ENCODE measurements at places on chromosomes 2 and 18.

DNA sequence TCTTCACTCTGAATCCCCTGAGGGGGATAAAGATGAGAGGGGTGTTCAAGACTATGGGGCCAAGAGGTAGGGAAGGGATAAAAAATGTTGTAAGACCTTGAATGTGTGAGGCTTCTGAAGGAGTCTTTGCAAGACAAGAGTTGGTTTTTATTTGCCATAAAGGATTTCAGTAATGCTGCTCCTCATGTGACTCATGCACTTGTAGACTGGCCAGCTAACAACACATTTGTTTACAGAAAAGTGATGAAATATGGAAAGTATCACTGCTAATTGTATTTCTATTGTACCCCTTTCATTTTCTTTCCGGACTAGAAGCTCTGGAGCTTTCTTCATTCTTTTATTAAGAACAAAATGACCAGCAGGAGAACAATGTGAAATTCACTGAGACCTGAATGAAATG, 782.1 kb downstream of the EPHA4 start:
- DNase-seq: no peak

GRCh38 chr2:101501443-101501842, 26.5 kb upstream of the RFX8 start:
- DNase-seq: no peak

GRCh38 chr2:160315337-160315736, 115.3 kb upstream of the ITGB6 start:
- no peak for DNase-seq

GRCh38 chr2:26618611-26619010, 22.6 kb downstream of the CIB4 start:
- DNase-seq: no peak

DNA sequence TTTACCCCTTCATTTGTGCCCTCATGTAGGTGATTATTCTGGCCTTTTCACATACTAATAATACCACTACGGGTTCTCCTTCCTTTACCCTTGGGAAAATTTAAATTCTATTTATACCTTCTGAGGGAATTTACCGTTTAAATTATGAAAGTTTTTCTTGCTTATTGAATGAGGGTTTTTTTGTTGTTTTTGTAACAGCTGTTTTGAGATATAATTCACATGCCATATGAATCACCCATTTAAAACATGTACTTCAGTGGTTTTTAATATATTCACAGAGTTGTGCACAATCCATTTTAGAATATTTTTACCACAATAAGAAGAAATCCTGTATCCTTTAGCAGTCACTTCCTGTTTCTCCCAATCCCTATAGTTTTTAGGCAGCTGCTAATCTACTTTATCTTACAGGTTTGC, 54.7 kb downstream of the EML4 start:
- no peak for DNase-seq

DNA sequence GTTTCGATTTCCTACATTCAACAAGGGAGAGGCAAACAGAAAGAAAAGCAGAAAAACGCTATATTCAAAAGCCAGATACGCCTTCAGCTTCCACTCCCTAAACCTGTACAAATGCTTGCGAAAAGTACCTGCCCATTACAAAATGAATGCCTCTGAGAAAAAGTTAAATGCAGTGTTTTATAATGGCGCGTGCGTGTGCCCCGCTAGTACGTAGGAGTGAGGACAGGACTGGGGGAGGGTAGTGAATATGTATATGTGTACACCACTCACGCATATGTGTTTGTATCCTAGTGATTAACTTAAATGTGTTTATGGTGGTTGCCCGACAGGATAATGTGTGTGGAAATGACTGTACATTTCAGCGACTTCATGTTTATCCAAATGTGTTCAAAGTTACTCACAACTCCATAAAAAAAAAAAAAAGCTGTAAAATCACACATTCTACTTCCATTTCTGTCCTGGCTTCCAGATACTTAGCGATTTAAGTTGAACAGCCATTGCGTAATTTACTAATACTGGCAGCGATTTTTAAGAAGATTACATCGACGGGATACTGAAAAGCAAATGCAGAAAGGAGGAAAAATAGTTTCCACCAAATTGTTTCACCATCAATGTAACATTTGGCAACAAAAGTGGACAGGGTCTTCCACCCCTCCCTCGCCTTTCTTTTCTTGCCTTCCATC, 1.3 kb downstream of the NEUROD1 start:
- DNase-seq: no peak

DNA sequence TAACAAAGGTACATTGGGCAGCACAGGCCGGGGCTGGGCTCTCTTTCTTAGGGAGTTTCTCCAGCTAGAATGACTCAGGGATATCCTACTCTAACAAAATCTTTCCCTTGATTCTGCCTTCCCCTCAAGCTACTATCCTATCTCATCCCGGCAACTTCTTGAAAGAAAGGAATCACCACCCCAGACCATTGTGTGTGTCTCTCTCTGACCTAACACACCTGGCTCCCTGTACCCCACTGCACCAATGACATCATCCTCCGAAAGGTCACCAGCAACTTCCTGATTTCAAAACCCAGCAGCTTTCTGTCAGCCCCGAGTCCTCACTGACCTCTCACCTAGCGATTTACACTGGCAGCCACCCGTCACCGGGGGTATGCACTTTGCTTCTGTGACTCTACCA, 72.1 kb upstream of the MAP4K4 start:
- DNase-seq: no peak

DNA sequence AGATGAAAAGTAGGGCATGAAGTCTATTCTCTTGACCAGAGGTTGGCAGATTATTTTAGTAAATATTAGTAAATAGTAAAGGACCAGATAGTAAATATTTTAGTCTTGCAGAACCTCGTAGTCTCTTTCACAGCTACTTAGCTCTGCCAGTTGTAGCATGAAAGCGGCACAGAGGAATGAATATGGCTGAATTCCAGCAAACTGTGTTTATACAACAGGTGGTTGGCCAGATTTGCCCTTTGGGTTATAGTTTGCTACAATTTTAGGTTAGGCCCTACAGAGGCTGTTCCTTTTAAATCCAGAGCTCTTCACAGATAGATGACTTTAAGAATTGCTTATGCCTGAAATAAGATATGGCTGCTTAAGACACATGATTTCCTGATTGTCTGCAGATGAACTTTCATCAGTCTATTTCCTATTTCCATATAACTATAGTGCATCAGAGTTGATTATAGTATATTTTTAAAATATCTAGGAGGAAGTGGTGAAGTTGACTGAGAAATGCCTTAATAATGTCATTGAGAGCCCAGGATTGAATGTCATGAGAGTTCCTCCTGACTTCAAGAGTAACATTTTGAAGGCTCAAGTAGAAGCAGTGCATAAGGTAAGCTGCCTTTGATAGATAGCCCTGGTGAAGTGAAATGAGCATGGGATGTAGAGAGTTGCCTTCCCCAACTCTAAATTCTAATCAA, 80.5 kb downstream of the TMEM185B start:
- DNase-seq: no peak

- DNase-seq: no peak
These were observed 12.2 kb downstream of the SCN1A start for GRCh38 chr2:166115589-166115988.

- DNase-seq: no peak
These were observed 95.3 kb upstream of the RNF152 start for GRCh38 chr18:61988100-61988499.

GRCh38 chr2:157789933-157790511, 86.1 kb downstream of the ACVR1 start:
- DNase-seq: no peak

GRCh38 chr2:214180686-214181085, 230.2 kb upstream of the VWC2L start:
- DNase-seq: no peak

GRCh38 chr2:38146275-38146906, 70.4 kb upstream of the CYP1B1 start:
- DNase-seq: no peak

GRCh38 chr2:206981739-206982340, 42.5 kb downstream of the CPO start:
- peak; percentile 76 for DNase-seq

- DNase-seq: no peak
These were observed 43.6 kb downstream of the MAP3K20 start for GRCh38 chr2:173119069-173119807.

DNA sequence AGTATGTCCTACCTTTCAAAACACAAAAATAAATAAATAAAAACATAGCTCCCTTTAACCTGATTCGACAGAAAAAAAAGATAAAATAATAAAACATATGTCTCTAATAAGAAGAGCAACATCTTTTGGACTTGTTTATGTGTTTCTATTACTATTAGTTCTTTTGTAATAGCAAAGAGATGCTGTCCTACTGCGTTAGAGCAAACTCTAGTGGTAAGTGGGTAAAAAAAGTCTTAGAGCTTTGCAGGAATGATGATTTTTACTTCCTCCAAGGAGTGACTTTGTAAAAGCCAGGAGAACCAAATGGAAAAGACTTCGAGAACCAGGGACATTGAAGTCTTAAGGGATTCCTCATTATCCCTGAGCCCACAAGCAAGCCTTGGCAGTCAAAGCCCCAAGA, 450.1 kb downstream of the METTL4 start:
- DNase-seq: no peak

DNA sequence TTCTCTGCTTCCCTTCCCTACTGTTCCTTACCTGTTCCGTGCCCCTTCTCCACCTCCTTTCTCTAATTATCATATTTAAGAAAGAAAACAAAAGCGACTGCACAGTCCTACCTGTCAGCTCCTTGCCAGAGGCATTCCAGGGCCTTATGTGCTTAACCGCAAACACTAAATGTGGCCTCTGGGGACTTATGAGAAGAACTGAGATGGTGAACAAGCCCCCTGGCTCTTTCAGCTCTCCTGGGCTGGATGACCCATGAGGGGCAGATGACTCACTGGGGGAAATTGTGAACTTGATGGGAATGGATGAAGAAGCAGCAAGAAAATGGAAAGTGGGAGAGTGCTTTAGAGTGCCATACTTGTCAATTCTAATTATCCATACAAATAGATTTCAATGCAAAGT, 106.3 kb upstream of the LYPD1 start:
- no peak for DNase-seq

- peak; percentile 64 for DNase-seq
These were observed 460.8 kb downstream of the RNF144A start for GRCh38 chr2:7377916-7378569.

DNA sequence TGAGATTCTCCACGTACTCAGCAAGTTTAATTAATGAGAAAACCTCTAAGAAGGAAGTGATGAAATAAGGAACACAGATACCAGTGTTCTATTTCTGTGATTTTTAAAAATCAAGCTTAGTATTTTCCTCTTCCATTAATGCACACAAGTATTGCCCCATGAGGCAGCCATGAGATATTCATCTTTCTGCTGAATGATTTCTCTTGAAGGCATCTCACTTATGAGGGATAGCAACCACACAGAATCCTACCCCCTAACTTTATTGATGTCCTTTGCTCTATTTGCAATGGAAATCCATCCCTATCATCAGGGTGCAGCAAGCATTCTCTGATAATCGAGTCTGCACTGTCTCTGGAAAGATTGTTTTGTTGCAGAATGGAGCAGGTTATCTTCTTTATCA, 244.1 kb upstream of the NRP2 start:
- no peak for DNase-seq

DNA sequence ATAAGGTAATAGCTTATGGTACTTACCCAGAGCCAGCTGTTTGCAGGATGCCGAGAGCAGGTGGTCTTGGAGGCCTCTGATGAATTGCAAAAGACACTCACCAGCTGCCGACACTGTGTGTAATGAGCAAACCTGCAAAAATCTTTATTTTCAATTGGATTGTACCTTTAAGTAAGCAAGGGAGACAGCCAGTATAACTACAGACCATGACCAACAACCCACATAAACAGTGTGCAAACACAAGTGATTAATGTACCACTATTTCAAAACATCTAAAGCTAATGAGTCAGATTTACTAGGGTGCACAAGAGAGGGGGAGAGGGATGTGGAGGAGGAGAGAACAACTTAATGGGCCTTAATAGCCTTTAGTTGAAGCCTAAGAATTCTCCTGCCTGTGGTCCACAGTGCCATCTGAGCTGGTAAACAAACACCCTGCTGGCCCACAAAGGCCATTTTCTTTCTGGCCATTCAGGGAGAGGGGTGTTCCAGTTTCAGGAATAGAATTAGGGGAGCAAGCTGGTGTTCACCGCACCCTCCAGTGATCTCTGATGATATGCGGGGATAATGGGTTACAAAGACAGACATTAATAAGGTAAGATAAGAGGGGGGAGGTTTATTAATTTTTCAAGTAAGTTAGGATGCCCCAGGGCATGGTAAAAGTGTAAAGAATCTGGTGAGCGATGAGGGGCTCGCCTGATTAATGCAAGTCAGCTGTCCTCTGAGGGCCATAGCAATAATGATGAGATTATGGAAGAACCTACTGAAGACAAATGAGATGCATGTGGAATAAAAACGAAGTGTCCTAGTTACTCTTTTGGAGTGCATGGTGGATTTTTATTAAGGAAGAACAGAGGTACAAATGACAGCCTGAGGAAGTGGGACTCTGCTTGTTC, 196.4 kb downstream of the HRH4 start:
- no peak for DNase-seq

DNA sequence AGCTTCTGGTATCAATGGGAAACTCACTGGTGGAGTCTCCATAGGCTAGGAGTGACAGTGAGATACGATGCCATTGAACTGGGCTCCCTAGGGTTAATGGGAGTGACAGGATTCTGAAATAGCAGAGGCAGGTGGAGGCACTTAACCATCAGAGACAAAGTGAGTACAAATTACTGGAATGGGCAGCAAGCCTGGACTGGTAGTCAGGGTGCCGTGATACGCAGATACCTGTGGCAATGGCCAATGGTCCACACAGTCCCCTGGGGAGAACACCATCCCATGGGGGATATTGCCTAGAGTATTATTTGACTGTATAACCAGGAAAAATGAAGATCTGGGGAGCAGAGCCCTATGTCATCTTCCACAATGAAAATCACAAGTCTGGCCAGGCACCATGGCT, 17.3 kb downstream of the CHCHD5 start:
- DNase-seq: no peak

- DNase-seq: no peak
These were observed 650.2 kb upstream of the SLC39A10 start for GRCh38 chr2:195006856-195007255.

DNA sequence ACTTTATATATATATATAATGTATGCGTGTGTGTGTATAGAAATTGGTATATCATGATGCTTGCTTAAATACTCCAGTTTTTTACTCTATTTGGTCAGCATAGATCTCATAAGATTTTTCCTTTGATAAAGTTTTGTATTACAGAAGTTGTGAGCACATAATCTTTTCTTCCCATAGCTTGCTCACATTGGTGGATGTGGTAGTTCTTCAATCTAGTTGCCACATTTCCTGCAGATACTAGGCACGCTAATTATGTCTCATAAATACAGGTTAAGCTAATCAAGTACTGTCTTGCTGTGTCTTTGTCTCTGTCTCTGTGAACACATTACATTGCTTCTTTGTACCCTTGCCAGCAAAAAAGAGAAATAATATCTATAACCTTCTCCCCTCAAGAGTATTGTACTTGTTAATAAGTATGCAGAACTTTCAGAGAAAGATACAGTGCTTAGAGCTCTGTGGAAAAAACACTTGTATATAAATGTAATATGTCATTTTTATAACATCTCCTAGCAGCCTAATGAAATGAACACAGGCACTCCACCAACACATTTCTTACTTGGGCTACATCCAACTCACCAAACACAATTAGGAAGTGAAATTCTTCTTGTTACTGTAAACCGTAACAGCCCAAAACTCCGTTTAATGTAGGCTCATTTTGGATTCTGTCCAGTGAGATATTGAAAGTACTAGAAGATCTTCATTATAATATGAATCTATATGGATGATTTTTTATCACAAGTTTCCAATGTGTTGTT, 306.7 kb upstream of the SLC8A1 start:
- DNase-seq: no peak

GRCh38 chr18:68796936-68797690, 767 bp upstream of the CCDC102B start:
- no peak for DNase-seq

- no peak for DNase-seq
These were observed 61.8 kb downstream of the TBC1D8 start for GRCh38 chr2:101089419-101089818.

GRCh38 chr2:64913357-64913869, 75.8 kb upstream of the SLC1A4 start:
- DNase-seq: no peak

Measured in ecto neural progenitor cell (in vitro differentiated cells).